HEK293T (cell line): ENCODE measurements at places on chromosomes 3 and 15.

DNA sequence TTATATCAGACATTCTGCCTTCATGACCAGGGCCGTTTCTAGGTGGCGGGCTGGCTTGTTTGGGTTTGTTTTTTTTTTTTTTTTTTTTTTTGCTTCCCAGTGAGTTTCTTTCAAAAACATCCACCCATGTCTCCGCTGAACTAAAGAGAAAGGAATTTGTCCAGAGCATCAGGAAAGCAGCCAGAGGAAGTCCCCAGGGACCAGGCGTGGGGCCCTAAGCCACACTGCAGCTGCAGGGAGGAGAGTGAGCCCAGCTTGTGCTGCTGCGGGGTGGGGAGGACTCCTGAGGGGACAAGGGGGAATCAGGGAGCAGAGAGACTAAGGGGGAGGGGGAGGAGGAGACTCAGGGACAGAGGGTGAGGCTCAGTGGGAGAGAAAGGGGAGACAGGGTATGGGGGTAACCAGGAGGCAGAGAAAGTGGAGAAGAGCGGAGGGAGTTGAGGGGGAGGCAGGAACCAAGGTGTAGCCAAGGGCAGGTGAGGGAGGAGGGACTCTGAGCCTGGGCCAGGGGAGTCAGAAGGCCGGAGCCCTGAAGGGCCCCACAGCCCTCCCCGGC, 49.5 kb downstream of the CYP11A1 start:
- DNase-seq, result no peak

- no peak for DNase-seq
Observed at GRCh38 chr3:197234947-197235914, 63.2 kb downstream of the DLG1 start.

DNA sequence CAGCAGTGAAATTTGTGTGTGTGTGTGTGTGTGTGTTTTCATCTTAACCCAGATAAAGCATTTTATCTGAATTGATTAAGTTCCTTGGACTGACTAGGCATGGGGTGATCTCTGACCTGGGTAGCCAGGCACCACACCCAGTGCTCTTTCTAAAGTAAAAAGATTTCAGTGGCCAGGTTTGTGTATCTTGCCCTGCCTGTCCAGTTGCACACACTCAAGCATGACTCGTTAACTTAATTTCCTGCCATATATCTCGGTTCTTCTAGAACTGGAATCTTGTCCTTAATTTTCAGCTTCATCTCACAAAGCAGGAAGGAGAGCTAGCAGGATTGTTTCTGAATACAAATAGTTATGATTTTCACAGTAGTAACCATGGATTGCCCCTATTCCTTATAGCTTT, 17.0 kb downstream of the TM4SF18 start:
- DNase-seq, result no peak

DNA sequence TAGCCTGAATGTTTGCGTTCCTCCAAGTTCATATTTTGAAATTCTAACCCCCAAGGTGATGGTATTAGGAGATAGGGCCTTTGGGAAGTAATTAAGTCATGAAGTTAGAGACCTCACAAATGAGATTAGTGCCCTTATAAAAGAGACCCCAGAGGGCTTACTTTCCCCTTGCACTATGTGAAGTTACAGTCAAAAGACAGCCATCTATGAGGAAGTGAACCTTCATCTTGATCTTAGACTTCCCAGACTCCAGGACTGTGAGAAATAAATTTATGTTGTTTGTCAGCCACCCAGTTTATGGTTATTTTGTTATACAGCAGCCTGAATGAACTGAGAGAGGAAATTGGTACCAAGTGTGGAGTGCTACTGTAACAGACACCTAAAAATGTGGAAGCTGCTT, 74.4 kb downstream of the DAPK2 start:
- no peak for DNase-seq

- no peak for DNase-seq
Observed at GRCh38 chr3:16861432-16861831, 23.3 kb upstream of the PLCL2 start.

DNA sequence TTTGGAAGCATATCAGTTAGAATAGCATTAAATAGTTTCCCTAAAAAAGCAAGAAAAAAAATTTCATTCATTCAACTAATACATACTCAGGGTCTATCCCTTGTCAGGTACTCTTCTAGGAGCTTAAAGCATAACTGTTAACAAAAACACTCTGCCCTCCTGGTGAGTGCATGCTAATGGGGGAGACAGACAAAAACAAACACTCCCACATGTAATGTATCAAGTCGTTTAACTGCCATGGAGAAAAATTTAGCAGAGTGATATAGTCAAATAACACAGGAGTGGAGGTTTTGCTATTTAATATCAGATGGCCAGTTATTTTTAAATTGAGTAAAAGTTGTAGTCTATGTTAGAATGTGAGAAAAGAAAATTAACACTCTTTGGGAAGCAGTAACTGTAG, 254.5 kb upstream of the RARB start:
- DNase-seq, result peak; percentile 25

DNA sequence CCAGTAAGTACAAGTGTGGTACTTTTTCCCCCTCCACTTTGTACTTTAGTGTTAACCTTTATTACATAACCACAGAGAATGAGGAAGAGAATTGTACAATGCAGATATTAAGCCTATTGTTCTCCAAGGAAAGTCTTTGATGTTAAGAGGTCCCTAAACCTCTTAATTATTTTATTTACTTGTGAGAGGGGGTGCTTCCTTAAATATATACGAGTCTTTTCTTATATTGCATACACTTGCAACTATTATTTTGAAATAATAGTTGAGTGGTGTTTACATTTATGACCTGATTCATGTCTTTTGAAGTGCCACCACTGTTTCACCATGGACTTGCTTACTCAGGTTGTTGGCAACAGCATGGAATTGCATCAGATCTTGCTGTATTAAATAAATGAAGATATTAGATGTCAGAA, 10.1 kb downstream of the USP3 start:
- no peak for DNase-seq

GRCh38 chr15:56871185-56871584, 47.3 kb upstream of the TCF12 start:
- no peak for DNase-seq

GRCh38 chr15:36432161-36432560, 147.3 kb upstream of the CDIN1 start:
- DNase-seq, result no peak
